Activated T-cell treated with anti-CD3 and anti-CD28 coated beads, Interleukin-2, amount 50 U/mL, for 72 hours (primary cell): ENCODE measurements at places on chromosomes 5 and 9.

DNA sequence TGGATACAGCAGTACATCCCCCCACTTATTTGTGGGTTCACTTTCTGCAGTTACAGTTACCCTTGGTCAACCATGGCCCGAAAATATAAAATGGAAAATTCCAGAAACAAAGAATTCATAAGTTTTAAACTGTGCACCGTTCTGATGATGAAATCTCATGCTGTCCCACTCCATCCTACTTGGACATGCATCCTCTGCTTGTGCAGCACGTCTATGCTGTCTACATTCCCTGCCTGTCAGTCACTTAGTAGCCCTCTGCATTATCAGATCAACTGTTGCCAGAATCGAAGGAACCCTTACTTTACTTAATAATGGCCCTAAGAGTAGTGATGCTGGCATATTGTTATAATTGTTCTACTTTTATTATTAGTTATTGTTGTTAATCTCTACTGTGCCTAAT lies 14.6 kb downstream of the MARCHF3 start:
- DNase-seq: no peak

DNA sequence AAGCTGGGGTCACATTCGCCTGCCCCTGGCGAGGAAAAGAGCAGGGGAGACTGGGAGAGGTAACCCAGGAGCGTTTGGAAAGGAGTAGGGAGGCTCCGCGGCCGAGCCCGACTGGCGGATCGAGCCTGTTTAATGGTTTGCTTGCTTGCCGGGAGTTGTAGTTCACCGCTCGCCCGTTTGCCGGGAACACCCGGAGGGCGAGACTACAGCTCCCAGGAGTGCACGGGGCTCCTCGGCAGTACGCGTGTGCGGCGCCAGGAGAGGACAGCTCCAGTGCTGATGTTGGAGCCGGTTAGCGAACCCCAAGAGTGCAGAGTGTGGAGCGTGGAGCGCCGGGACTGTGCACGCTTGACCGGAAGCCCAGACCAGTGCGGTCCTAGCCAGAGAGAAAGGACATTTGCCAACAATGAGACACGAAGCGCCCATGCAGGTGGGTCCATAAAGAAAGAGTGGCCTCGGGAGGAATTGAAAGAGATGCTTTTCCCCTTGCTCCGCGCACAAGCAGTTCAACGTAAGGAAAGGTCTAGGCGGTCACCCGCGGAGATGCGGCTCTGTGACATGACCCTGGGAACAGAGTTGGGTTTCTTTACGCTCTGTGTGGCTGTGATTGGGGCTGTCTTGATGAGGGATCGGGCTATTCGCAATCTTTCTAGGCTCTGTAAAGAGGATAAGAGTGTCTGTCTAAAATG lies at the start of gene RAB3C:
TSS of gene RAB3C (plus strand) at position 273 of the 689 bp plus-strand sequence. CDS start at position 407, 134 bp downstream.
- peak; percentile 65 for DNase-seq

- DNase-seq: no peak
Measured at GRCh38 chr5:124544366-124545055, 201.9 kb downstream of the ZNF608 start.

- DNase-seq: no peak
Measured at GRCh38 chr5:128798871-128799270, 166.4 kb upstream of the SLC27A6 start.

DNA sequence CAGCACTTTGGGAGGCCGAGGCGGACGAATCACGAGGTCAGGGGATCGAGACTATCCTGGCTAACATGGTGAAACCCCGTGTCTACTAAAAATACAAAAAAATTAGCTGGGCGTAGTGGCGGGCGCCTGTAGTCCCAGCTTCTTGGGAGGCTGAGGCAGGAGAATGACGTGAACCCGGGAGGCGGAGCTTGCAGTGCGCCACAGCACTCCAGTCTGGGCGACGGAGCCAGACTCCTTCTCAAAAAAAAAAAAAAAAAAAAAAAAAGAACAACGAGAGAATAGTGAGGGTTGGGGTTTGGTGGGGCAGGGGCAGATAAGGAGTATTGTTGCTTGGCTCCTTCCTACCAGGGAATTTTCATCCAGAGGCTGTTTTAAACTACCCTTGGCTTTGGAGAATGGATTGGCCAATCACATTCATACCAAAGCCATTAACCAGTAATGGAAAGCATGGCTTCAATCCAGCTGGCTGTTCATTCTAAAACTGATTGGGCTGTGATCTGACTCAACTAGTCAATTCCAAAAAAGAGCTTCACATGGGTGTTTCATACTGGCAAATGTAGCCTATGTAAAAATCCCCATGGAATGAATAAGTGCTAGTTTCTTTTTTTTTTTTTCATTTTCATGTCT lies 64.4 kb downstream of the PLCXD3 start:
- DNase-seq: no peak

DNA sequence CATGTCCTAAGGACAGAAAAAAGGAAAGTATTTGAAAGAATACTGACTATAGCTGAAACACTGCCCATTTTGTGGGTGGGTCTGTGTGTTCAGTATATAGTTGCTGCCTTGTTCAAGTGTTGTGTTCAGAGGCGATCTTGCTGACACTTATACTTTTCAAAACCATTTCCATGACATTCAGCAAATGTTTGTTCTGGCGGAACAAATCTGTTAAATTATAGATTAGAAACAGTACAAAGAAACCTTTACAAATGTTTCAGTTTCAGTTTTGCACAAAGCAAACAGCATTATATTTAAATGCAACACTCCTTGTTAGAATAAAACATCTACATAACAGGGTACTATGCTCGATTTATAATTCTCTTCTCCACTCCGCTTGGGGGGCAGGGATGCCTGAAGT lies 2276.3 kb downstream of the MAT2B start:
- no peak for DNase-seq

DNA sequence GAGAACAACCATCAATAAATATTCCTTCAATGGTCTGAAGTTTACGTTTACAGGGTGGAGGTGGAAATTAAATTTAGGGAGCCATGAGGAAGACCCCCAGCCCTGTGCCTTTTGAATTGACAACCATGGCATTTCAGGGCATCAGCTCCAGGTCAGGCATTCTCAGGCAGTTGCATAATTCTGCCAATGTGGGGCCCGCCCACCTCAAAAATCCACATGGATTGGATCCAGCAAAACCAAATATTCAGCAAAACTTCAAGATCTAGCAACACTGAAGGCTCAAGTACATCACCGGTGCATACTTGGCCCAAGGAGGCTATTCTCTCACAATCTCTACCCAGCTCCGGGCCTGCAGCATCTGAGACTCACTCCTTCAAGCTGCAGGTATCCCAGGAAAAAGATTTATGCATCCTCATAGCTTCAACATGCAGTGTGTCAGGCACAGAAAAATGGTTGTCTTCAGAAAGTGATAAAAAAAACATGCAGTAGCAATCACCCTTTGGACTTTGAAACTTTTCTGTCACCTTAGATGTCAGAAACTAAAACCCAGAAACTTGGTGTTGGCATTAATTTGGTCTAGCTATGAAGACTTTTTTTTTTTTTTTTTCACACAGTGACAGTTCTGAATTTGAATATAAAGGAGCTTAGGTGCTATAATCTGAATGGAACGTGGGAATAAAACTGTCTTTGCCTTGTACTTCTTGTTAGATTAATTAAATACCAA lies 21.4 kb upstream of the ANXA2R start:
- DNase-seq: no peak

DNA sequence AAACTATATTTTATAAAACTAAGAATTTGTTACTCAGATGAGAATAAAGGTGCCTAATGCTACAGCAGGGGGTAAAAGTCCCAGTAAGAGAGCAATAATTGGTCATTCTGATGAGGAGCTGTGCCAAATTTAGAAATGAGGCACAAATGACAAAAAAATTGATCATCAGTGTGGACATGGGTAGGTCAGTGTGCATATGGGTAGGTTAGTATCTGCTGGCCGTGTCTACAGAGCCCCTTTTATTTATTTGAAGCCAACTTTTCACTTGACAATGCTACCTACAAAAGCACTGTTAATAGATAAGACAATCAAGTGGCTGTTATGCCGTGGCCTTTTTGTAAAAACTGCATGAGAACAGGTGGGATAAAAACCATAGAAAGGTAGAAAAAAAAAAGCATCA lies 454.6 kb downstream of the RAB3C start:
- DNase-seq: no peak

GRCh38 chr5:51712201-51712600 lies 329.0 kb downstream of the ISL1 start:
- no peak for DNase-seq

GRCh38 chr9:18594837-18595236 lies 120.9 kb downstream of the ADAMTSL1 start:
- DNase-seq: no peak

- no peak for DNase-seq
Measured at GRCh38 chr5:95005811-95006210, 279.1 kb downstream of the MCTP1 start.

DNA sequence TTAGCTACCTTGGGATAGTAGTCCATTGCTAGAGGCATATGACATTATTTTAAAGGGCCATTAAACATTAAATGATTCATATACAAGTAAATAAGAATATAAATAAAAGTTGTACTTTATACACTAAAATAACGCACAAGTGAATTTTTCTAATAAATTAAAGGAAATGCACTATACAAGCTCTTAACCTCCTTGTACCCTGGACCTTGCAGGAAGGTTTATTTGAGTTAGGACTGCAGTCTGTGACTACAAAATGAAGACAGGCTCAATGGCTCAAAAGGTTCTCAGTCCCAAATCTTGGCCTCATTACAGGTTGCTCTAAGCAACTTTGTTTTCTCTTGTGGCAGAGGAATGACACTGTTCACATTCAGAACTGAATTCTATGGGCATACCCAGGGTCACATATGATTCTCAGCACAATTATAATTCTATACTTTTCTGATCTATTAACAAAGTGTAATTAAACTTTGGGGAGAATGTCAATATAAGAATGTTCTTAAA lies 34.4 kb downstream of the FEM1C start:
- no peak for DNase-seq

- DNase-seq: no peak
Measured at GRCh38 chr9:122143876-122144405, 15.6 kb downstream of the NDUFA8 start.

GRCh38 chr9:14352503-14352902 lies 38.6 kb upstream of the NFIB start:
- no peak for DNase-seq

- no peak for DNase-seq
Measured at GRCh38 chr5:19031491-19031890, 956.5 kb downstream of the CDH18 start.

GRCh38 chr5:43874772-43875171 lies 271.8 kb downstream of the NNT start:
- DNase-seq: no peak

DNA sequence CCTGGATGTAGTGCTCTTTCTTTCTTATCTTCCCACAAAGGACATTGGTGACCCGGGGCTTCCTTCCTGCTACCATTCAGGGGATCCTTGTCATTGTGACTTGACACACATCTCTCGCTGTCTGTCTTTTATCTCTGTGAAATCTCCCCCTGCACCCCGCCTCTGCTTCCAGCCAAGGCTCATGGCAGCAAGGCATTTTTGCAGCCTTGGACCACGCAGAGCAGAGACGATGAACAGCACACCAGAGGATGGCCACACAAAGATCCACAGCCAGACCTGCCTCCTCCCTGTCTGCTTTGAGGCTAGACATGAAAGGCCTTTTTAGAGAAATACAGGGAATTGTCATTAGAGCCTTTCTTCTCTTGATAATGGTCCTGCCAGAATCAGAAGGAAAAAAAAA lies 549.1 kb downstream of the CDK5RAP2 start:
- no peak for DNase-seq

DNA sequence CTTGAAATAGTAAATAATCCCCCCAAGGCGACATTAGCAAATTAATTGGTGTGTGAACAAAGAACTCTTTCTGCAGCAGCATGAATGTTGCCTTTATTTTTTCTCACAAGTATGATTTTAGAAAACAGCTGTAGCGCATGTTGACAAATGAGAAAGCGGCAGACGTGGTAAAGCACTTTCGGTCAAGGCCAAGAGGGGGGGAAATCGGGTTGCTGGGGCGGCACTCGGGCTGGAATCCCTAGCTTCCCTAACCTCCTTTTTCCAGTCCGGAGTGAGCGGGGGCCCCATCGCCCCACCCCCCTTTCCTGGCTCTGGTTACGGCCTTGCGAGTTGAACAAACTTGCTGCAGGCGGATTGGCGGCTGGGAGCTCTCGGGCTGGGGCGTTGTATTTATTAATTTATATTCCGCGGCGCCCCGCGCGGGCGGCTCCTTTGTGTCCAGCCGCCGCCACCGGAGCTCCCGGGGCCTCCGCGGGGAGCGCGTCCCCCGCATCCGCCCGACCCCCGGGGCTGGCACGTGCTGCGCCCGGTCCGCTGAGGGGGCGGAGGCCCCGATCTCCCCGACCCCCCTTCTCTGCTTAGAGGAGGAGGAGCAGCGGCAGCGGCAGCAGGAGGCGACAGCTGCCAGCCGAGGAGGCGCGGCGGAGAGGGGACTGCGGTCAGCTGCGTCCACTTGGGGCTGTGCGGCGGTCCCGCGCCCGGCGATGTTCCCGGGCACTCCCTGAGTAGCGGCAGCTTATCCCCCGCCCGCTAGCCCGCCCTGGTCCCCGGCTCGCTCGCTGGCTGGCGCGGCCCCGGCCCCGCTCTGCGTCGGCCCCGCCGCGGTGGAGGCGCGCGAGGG lies at the start of gene RHOBTB3:
TSS of gene RHOBTB3 (plus strand) at position 607 of the 841 bp plus-strand sequence. CDS start 347 bp downstream, outside the sequence.
- DNase-seq: peak; percentile 43

DNA sequence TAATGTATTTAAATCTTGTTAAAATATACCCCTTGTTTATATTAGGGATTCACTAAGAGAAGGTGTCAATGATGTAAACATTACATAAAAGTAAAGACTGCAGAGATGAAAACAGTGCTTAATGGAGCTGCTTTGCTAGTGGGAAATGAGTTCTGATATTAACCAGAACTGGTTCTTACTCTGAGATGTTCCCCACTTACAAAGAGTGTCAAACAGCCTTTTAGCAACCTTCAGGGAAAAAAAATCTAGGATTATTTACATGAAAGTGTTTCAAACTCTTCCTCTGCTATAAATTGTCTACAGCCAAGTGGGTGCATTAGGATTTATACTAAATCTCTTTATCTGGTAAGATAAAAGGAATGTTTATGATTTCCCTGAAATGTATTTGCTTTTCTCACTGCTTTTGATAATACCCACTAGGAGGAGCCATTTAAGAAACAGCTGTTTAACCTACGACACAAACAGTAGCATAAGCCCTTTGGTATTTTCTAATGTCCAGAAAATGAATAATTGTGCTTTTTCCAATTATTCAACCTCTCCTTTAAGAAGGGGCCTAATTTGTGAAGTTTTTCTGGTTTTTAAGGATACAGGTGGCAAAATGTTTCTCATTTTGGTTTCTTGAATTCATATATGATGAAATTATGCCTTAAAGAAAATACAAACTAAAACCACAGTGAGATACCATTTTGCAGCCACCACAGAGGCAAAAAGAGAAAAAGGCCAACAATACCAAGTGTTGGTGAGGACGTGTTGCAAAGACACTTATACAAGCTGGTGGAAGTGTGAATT lies 186.3 kb downstream of the TLE4 start:
- no peak for DNase-seq

- no peak for DNase-seq
Measured at GRCh38 chr5:61048534-61048933, 103.5 kb downstream of the NDUFAF2 start.

DNA sequence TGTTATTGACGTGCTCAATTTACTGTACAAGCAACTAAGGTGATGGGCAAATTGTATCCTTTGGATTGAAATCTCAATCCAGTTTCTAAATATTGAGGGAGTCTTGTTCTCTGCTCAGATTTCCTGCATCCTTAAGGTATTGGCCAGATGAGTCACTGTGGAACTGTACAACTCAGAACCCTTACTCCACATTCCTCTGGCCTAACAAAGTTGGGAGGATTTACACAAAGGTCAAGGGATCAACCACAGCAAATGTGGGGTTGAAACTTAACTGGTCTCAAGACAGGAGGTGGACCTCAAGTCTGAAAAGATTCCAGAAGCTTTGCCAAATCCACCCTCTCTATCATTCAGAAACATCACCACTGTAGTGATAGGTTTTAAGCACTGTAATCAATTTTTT lies 81.5 kb upstream of the AGXT2 start:
- no peak for DNase-seq
